Natural killer cell (primary cell): ENCODE measurements at places on chromosomes 3 and 15. TPM values are rescaled to one million over a fixed set of nuclear protein-coding genes. Genes with fewer than 3 reads are reported as not detected.

DNA sequence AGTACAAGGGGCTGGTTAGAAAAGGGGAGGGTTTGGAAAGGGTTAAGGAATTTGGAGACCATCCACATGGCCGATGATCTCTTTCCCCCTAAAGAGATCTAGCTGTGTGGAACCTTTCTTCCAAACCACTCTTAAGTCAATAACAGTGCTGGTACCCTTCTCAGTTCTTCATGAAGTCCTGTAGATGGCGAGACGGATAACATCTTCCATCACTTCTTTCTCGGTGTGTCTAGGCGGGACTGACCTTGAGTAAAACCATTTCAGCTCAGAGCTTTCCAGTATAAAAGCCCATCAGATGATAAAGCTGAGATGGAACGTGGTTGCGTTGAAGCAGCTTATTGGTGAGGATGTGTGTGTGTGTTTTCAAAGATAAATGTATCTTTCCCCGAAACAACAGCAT is 151.5 kb upstream of the BHLHE40 start:
- DNase-seq = no peak

DNA sequence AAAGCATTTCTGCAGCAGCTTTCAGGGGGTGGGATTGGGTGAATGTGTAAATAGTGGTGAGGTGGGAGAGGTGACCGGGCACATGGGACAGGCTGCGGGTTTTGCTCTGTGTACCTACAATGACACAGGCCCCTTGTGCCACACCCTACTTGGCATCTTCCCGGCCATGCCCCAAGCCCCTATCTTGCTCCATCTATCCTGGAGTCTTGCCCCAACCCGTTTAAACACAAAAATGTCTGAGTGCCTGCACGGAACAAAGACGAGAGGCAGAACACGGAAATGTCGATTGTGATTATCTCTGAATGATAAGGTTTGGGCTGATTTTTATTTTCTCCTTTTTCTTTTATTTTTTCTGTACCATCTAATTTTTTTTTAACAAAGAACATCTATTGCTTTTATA is 46.0 kb upstream of the SLC6A1 start:
- DNase-seq = no peak

Gene STIMATE
- 24.6 TPM for total RNA-seq

DNA sequence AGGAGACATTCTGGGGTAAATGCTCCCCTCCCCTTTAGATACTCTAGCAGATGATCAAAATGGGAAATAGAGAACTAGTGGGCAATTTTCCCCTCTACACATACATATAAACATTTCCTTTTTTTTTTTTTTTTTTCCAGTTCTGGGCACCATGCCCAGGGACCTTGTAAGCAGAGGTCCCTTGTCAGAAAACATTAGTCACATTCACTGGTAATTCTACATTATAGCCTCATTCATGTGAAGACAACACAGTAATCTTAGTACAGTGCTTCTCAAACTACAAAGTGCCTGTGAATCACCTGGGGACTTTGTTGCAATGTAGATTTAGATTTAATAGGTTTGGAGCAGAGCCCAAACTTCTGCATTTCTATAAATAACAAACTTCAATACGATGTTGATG is 60.1 kb upstream of the ACTC1 start:
- DNase-seq = no peak

- DNase-seq = no peak
These were observed 36.0 kb downstream of the FOXP1 start for GRCh38 chr3:71547249-71548198.

- DNase-seq = no peak
These were observed 50.2 kb upstream of the MGA start for GRCh38 chr15:41610048-41610447.
